ENCODE measurements at places on chromosomes 16 and 17.
A peak's percentile ranks its signal among the peaks of the same experiment; 100 is the strongest.

DNA sequence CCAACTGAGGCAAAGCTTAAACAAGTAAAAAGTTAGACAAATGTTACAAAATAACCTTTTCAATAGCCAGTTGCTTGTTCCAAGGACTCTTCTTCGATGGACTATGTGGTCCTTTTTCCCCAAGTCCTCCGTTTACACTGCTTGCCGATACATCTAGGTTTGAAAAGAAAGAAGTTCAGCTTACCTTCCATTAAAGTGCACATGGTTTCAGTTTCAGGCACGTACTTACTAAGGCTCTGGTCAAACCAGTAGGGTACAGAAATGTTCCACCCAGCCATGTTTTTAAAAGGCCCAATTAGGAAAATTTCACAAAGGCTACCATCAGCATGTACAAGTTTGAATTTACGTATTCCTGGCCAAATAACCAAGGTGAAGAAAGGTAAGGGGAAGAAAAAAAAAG is 2.1 kb downstream of the SRSF2 start:
- no peak for DNase-seq

DNA sequence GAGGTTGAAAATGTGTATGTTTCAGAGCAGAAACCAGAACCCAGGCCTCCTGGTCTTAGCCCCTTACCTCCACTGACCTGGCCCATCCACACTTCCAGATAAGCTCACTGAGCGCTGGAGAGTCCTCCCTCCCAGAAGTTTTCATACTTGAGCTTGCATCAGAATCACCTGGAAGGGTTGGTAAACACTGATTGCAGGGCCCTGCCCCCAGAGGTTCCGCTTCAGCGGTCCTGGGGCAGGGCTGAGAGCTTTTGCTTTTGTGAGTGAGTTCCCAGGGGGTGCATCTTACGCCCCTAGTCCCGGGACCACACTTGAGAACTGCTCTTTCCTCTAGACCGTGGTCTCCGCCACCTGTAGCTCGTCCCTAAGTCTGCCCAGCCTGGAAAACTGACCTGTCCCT is 20.6 kb downstream of the TTYH2 start:
- DNase-seq, result no peak

GRCh38 chr17:6061290-6061689 is 8.9 kb upstream of the WSCD1 start:
- peak; percentile 42 for DNase-seq

- DNase-seq, result no peak
These were observed 22.7 kb downstream of the FTO start for GRCh38 chr16:53726625-53727024.

DNA sequence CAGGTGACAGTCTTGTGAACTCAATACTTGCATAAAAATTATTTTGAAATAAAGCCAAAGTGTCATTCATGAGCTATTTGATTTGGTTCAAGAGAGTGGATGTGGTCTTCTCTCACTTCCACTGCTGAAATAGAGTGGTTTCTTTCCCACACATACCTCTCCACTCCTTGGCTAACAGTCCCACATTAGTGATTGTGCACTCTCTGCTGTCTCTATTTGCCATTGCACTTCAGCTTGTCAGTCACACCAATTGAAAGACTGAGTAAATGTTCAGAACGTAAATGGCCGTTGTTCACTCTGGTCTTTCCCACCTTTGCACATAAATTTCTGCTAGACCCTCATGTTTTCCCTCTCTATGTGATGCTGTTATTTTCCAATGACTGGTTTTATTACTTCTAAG is 197.5 kb downstream of the FTO start:
- DNase-seq, result no peak

DNA sequence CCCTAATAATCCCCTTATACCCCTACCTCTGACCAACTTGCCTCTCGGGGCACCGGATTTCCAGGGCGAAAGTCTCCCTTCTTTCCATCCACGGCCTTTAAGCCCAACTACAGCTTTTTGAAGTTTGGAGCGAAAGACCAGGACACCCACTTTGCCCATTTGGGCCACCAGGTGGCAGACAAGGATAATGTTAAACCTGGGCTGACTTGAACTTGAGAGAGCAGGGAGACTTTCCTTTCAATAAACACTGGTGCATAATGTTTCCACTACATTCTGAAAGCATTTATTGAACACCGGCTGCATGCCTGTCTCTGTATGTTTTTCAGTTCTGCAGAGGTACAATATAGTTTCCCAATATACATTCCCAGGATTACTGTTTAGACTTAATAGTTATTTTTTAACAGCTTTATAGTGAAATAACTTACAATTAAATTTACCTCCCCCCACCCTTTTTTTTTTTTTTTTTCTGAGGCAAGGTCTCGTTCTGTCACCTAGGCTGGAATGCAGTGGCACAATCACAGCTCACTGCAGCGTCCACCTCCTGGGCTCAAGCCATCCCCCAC is 6.9 kb upstream of the CES3 start:
- peak; percentile 72 for DNase-seq

Measured in AG10803 (cell line).